ENCODE measurements at places on chromosomes 11 and 22. TPM values are rescaled to one million over a fixed set of nuclear protein-coding genes. Genes with fewer than 3 reads are reported as not detected.

- DNase-seq = no peak
- H3K4me3 ChIP-seq = no peak overlapping the region
- H3K4me1 ChIP-seq = peaks cover 36% of the 10 kb centered on the region
- no peaks in the 10 kb centered on the region for H3K36me3 ChIP-seq
- H3K27me3 ChIP-seq = no peaks in the 10 kb centered on the region
Measured at GRCh38 chr11:129992161-129992944, 10.3 kb downstream of the PRDM10 start.

GRCh38 chr11:117376517-117376916 lies 48.9 kb downstream of the CEP164 start:
- H3K4me3 ChIP-seq = no peak overlapping the region
- DNase-seq = no peak
- no peaks in the 10 kb centered on the region for H3K4me1 ChIP-seq
- H3K27me3 ChIP-seq = no peaks in the 10 kb centered on the region
- no peak overlapping the region for H3K27ac ChIP-seq

- peaks cover 24% of the 10 kb centered on the region for H3K36me3 ChIP-seq
- H3K27me3 ChIP-seq = no peaks in the 10 kb centered on the region
- no peak for DNase-seq
- no peak overlapping the region for H3K4me3 ChIP-seq
- peak overlapping the region; percentile 57 for H3K27ac ChIP-seq
Measured at GRCh38 chr22:40331706-40332105, 14.6 kb upstream of the ADSL start.

Gene ASRGL1
- 9.9 TPM for total RNA-seq

Gene PRDM11
- 19.5 TPM for total RNA-seq

DNA sequence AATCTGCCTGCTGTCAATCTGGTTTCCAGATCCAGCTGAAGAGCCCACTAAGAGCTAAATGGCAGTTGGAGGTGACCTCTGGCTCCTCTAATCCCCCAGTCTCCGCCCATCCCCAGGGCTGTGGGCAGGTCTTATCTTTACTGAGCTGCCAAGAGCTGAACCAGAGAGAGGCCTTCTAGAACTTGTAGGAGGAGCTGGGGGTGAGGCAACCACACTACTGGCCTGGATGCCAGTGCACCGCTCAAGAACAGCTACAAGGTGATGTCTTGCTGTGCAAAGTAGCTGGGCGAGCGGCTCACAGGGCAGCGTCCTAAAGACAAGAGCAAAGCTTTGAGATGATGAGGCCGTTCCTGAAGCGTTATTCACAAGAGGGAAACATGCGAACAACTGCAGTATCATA lies 374.6 kb downstream of the CTTN start:
- H3K36me3 ChIP-seq = no peaks in the 10 kb centered on the region
- H3K4me1 ChIP-seq = no peaks in the 10 kb centered on the region
- DNase-seq = peak; percentile 45
- H3K27me3 ChIP-seq = no peaks in the 10 kb centered on the region

Gene PANX3
- not detected for total RNA-seq

DNA sequence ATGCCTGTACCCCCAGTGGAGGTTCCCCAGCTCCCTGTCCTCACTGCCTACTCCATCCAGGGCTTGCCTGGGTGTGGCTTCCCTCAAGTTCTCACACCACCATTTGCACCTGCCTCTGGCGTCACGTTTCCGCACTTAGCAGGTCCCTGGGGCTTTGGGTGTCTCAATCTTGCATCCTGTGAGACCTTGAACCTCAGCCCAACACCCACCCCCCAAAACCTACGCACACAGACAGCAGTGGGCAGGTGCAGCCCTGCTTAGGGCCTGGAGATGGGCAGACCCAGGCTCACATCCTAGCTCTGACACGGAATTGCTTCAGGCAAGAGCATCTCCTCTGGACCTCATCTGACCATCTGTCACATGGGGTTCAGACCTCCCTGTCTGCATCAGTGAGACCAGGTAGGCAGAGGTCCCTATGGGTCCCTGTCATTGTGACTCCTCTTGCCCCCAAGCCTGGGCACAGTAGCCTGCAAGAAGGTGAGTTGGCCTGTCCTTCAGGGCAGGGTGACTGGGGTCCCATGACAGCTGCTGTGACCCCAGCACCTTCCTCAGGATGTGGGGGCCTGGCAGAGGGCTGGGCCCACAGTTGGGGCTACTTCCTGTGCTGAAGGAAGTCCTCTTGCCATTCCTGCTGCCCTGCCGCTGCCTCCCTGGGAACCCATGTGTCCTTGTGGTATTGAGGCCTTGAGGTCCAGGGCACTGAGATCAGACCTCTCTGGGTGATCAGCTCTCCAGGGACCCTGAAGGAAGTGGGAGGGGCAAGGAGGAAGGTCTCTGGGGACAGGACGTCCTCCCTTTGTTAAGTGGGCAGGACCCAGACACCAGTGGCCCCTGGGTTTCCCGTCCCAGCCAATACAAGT lies 2.0 kb downstream of the SIPA1 start:
- H3K27me3 ChIP-seq = no peaks in the 10 kb centered on the region
- DNase-seq = peak; percentile 96
- H3K4me1 ChIP-seq = peaks cover 96% of the 10 kb centered on the region

Gene GAL
- total RNA-seq = not detected
